Gastrocnemius medialis (tissue), 4 donors: ENCODE measurements at places on chromosomes 1 and 21. TPM values are rescaled to one million over a fixed set of nuclear protein-coding genes. Genes with fewer than 3 reads are reported as not detected.

- H3K27ac ChIP-seq: no peak overlapping the region
- H3K4me3 ChIP-seq: peak overlapping the region; percentile 56
- no peaks in the 10 kb centered on the region for H3K27me3 ChIP-seq
- H3K36me3 ChIP-seq: no peaks in the 10 kb centered on the region
Measured at GRCh38 chr1:234214129-234214910, 158.9 kb upstream of the COA6 start.

EPHX1 gene
- total RNA-seq: 118 TPM

- H3K27ac ChIP-seq: peak overlapping the region; percentile 100
- DNase-seq: peak; percentile 90
- no peaks in the 10 kb centered on the region for H3K27me3 ChIP-seq
- H3K4me1 ChIP-seq: peaks cover 57% of the 10 kb centered on the region
Measured at GRCh38 chr1:150560576-150561253, 11.5 kb downstream of the ADAMTSL4 start.

GRCh38 chr1:67683766-67684525 is 1.1 kb upstream of the GADD45A start:
- H3K36me3 ChIP-seq: peaks cover 18% of the 10 kb centered on the region
- H3K27ac ChIP-seq: peak overlapping the region; percentile 98
- H3K27me3 ChIP-seq: no peaks in the 10 kb centered on the region
- peaks cover 28% of the 10 kb centered on the region for H3K4me1 ChIP-seq
- peak overlapping the region; percentile 89 for H3K4me3 ChIP-seq
- DNase-seq: no peak

DNA sequence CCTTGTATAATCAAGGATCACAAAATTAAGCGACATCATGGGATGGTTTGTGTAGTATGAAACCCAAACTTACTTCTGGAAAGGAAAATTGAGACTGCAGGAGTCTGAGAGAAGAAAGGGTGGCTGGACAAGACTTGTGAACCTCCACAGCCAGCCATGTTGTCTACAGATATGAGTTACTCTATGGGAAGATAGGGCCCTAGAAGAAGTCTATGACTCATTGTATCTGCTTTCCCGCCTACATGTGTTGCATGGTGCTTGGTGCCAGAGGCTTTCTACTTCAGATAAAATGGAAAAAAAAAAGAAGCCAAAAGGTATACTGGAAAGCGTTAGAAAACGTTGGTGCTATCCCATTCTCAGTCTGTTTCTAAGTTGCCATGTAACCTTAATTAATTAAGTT is 18.7 kb upstream of the OR6N2 start:
- H3K4me1 ChIP-seq: no peaks in the 10 kb centered on the region
- DNase-seq: no peak
- H3K36me3 ChIP-seq: no peaks in the 10 kb centered on the region
- H3K27me3 ChIP-seq: no peaks in the 10 kb centered on the region
- H3K27ac ChIP-seq: no peak overlapping the region
